ENCODE measurements at places on chromosomes 12 and 14. TPM values are rescaled to one million over a fixed set of nuclear protein-coding genes. Genes with fewer than 3 reads are reported as not detected.

GLT1D1 gene
- total RNA-seq, result not detected

EIF2S3B gene
- total RNA-seq, result 0.77 TPM

RNASE3 gene
- total RNA-seq, result not detected

TBC1D30 gene
- 1.9 TPM for total RNA-seq

TIGAR gene
- 46.2 TPM for total RNA-seq

KRT73 gene
- not detected for total RNA-seq

OR4K2 gene
- not detected for total RNA-seq

KLRB1 gene
- not detected for total RNA-seq

KCNH5 gene
- not detected for total RNA-seq

PCBP2 gene
- 590 TPM for total RNA-seq

C12orf43 gene
- 24.0 TPM for total RNA-seq

Measured in A549 treated with Mapracorat at 1 μM for 4 hours (cell line).